ENCODE measurements at places on chromosomes 4 and X. TPM values are rescaled to one million over a fixed set of nuclear protein-coding genes. Genes with fewer than 3 reads are reported as not detected.

The OTUD5 gene
- total RNA-seq: 49.0 TPM

The TCP11X2 gene
- not detected for total RNA-seq

The ZCCHC12 gene
- not detected for total RNA-seq

The GLUD2 gene
- total RNA-seq: 0.27 TPM

The ENPP6 gene
- total RNA-seq: 0.75 TPM

The GYG2 gene
- not detected for total RNA-seq
